ENCODE measurements at places on chromosomes 7 and 10. TPM values are rescaled to one million over a fixed set of nuclear protein-coding genes. Genes with fewer than 3 reads are reported as not detected.

The TRIM4 gene
- 14.3 TPM for total RNA-seq

DNA sequence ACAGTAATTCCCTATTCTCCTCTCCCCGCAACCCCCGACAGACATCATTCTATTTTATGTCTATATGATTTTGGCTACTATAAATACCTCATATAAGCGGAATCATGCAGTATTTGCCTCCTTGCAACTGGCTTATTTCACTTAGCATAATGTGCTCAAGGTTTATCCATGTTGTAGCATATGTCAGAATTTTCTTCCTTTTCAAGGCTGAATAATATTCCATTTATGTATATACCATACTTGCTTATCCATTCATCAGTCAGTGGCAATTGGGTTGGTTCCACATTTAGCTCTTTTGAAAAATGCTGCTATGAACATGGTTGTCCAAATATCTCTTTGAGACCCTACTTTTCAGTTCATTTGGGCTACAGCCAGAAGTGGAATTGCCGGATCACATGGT lies 106.5 kb downstream of the MAPK8 start:
- peaks cover 16% of the 10 kb centered on the region for H3K4me1 ChIP-seq
- H3K36me3 ChIP-seq = peaks cover 41% of the 10 kb centered on the region
- H3K27ac ChIP-seq = no peak overlapping the region
- no peaks in the 10 kb centered on the region for H3K27me3 ChIP-seq
- DNase-seq = no peak

The NFE2L3 gene
- total RNA-seq = 0.55 TPM

GRCh38 chr7:132475669-132476116 lies 100.6 kb downstream of the PLXNA4 start:
- peaks cover 9% of the 10 kb centered on the region for H3K36me3 ChIP-seq
- H3K27ac ChIP-seq = no peak overlapping the region
- no peak overlapping the region for H3K4me3 ChIP-seq
- no peak for DNase-seq

The ACTL6B gene
- total RNA-seq = not detected

- DNase-seq = no peak
- peaks cover 9% of the 10 kb centered on the region for H3K27me3 ChIP-seq
- H3K4me1 ChIP-seq = no peaks in the 10 kb centered on the region
- no peak overlapping the region for H3K4me3 ChIP-seq
- no peak overlapping the region for H3K27ac ChIP-seq
Observed at GRCh38 chr7:4894482-4894881, 11.0 kb upstream of the RADIL start.

DNA sequence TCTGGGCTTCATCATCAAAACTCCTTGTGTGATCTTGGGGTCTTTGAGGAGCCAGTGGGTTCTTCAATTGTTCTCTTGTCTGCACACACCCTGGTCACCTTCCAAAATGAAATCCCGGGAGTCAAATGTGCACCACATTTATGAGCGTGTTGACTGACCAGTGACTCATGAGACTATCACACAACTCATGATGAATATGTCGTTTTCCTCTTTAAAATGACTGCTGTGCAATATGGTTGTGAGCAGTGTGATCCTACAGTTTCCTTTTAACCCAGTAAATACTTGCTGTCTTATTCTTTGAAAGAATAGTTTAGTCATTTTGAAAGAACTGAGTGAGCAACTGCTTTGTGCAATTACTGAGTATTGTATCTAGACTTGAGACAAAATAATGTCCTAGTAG lies 149.2 kb downstream of the DYNC1I1 start:
- peaks cover 5% of the 10 kb centered on the region for H3K4me1 ChIP-seq
- H3K27me3 ChIP-seq = no peaks in the 10 kb centered on the region
- H3K27ac ChIP-seq = no peak overlapping the region
- H3K4me3 ChIP-seq = no peak overlapping the region
- H3K36me3 ChIP-seq = peaks cover 7% of the 10 kb centered on the region
- DNase-seq = no peak

- peaks cover 79% of the 10 kb centered on the region for H3K27me3 ChIP-seq
- DNase-seq = peak; percentile 71
- H3K4me1 ChIP-seq = peaks cover 41% of the 10 kb centered on the region
- H3K36me3 ChIP-seq = peaks cover 2% of the 10 kb centered on the region
- H3K27ac ChIP-seq = no peak overlapping the region
- H3K4me3 ChIP-seq = peak overlapping the region; percentile 74
Observed at GRCh38 chr10:123136221-123136805, 543 bp downstream of the HMX3 start.

DNA sequence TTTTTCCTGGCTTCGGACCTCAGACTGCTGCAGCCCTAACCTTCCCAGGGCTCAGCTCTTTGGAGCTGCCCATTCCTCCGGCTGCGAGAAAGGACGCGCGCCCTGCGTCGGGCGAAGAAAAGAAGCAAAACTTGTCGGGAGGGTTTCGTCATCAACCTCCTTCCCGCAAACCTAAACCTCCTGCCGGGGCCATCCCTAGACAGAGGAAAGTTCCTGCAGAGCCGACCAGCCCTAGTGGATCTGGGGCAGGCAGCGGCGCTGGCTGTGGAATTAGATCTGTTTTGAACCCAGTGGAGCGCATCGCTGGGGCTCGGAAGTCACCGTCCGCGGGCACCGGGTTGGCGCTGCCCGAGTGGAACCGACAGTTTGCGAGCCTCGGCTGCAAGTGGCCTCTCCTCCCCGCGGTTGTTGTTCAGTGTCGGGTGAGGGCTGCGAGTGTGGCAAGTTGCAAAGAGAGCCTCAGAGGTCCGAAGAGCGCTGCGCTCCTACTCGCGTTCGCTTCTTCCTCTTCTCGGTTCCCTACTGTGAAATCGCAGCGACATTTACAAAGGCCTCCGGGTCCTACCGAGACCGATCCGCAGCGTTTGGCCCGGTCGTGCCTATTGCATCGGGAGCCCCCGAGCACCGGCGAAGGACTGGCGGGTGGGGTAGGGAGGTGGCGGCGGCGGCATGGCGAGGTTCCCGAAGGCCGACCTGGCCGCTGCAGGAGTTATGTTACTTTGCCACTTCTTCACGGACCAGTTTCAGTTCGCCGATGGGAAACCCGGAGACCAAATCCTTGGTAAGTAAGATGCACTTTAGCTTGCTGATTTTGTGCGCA lies at the start of gene PLXDC2:
PLXDC2 (plus strand) TSS at position 22 of the 820 bp plus-strand sequence.
- peaks cover 25% of the 10 kb centered on the region for H3K4me1 ChIP-seq
- DNase-seq = no peak
- H3K27ac ChIP-seq = peak within 1 kb of the TSS; percentile 85
- peak within 1 kb of the TSS; percentile 93 for H3K4me3 ChIP-seq

The KIAA1549 gene
- total RNA-seq = 12.2 TPM

The HMX2 gene
- not detected for total RNA-seq

- peaks cover 3% of the 10 kb centered on the region for H3K36me3 ChIP-seq
- H3K4me1 ChIP-seq = peaks cover 4% of the 10 kb centered on the region
- H3K27ac ChIP-seq = no peak overlapping the region
- H3K4me3 ChIP-seq = no peak overlapping the region
- DNase-seq = no peak
- H3K27me3 ChIP-seq = no peaks in the 10 kb centered on the region
Observed at GRCh38 chr10:127236266-127236665, 39.9 kb upstream of the INSYN2A start.

Data from osteocyte (in vitro differentiated cells).